ENCODE measurements at places on chromosomes 2 and 18.

DNA sequence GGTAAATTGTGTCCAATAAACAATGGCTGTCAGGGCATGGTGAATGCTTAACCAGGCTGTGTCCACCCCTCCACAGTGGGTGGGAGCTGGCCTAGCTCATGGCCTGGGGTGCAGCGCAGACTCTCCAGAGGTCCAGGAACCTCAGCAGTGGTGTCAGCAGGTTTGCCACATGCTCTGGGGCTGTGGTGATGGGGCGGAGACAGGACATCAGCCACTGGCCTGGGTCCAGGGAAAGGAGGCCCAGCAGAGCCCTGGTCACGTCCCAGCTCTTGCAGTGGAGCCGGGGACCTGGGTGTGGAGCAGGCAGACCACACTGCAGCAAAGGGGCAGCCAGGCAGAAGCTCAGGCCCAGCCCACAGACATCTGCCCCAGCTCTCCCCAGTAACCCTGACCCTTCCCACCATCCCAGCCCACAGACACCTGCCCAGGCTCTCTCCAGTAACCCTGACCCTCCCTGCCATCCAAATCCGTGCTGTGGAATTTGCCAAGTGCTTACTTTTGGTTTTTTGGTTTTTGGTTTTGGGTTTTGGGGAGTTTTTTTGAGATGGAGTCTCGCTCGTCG lies 13.8 kb upstream of the KIF1A start:
- no peak for DNase-seq
- no peak overlapping the region for H3K27ac ChIP-seq
- H3K36me3 ChIP-seq, result no peaks in the 10 kb centered on the region
- peaks cover 3% of the 10 kb centered on the region for H3K4me1 ChIP-seq
- H3K27me3 ChIP-seq, result peaks cover 11% of the 10 kb centered on the region

- no peak for DNase-seq
- no peak overlapping the region for H3K4me3 ChIP-seq
- no peak overlapping the region for H3K27ac ChIP-seq
- peaks cover 31% of the 10 kb centered on the region for H3K27me3 ChIP-seq
Measured at GRCh38 chr2:174259981-174260380, 11.6 kb upstream of the OLA1 start.

GRCh38 chr2:217705461-217705860 lies 297.3 kb downstream of the TNS1 start:
- no peaks in the 10 kb centered on the region for H3K4me1 ChIP-seq
- no peak overlapping the region for H3K4me3 ChIP-seq
- H3K27me3 ChIP-seq, result peaks cover 44% of the 10 kb centered on the region
- H3K36me3 ChIP-seq, result no peaks in the 10 kb centered on the region
- no peak overlapping the region for H3K27ac ChIP-seq
- DNase-seq, result no peak

DNA sequence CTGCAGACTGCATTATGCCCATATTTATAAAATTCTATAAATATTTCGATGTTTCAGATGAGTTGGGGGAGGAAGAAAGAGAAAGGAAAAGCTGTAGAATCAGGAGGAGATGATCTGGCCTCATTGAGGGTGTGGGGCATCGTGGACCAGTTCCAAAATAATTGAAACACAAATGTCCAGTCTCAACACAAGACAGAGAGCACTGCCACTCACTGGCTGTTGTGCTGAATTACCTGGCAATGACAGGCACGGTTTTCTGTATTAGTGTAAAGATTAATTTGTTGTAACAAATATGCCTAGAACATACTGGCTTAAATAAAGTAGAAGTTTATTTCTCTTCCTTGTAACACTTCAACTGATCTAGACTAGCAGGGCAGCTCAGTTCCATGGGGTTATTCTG lies 24.1 kb downstream of the POLE4 start:
- DNase-seq, result no peak
- H3K27ac ChIP-seq, result no peak overlapping the region
- peaks cover 39% of the 10 kb centered on the region for H3K4me1 ChIP-seq
- no peaks in the 10 kb centered on the region for H3K27me3 ChIP-seq
- H3K36me3 ChIP-seq, result no peaks in the 10 kb centered on the region
- H3K4me3 ChIP-seq, result no peak overlapping the region

DNA sequence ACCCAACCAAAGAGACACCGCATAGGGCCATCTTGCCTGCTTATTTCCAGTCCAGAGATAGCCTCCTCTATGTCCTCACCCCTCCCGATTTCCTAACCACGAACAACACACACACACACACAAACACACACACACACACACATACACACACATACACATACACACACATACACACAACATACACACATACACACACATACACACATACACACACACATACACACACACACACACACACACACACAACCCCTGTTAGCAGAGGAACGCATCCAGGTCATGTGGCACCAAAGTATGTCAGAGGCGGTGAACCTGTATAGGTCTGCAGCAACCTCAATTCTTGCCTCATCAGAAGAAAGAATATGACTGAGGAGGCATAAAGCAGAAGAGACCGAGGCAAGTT lies 18.5 kb upstream of the DNER start:
- no peak overlapping the region for H3K27ac ChIP-seq
- H3K36me3 ChIP-seq, result peaks cover 11% of the 10 kb centered on the region
- H3K4me3 ChIP-seq, result no peak overlapping the region
- H3K4me1 ChIP-seq, result no peaks in the 10 kb centered on the region
- DNase-seq, result no peak

DNA sequence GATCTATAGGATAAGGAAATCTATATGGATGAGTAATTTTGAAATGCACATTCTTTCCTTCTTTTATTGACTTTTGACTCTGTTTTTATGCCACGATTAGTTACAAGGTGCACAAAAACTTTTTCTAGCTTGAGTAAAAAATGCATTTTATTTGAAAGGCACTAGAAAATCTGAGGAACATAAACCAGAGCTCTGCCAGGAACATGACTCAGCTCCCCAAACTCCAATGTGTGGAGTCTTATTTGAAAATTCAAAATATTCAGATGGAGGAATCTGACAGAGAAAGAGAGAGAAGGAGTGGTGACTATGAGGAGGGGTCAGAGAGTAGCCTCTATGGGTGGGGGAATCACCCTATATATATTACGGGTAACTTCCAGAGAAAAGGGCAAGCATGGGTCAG lies 231.0 kb downstream of the DCC start:
- no peaks in the 10 kb centered on the region for H3K36me3 ChIP-seq
- H3K4me1 ChIP-seq, result no peaks in the 10 kb centered on the region
- no peaks in the 10 kb centered on the region for H3K27me3 ChIP-seq
- DNase-seq, result no peak
- no peak overlapping the region for H3K27ac ChIP-seq

DNA sequence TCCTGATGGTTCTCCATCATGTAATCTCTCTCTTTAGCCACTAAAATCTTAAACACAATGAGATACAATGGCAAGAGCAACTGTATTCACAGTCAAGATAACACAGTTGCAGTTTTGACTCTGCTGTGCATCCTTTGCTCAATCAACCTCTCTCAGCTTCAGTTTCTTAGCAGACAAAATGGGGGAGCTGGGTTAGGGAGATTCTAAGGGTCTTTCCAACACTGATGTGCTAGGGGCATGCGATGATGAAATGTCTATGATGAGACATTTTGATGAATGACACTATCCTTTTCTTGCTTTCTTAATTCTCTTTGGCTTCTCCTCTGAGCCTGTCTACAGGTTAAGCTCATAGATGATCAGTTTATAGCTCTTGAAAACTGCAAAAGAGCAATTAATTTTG lies 1.1 kb downstream of the SERPINB10 start:
- peaks cover 7% of the 10 kb centered on the region for H3K4me1 ChIP-seq
- H3K36me3 ChIP-seq, result no peaks in the 10 kb centered on the region
- H3K4me3 ChIP-seq, result no peak overlapping the region
- no peak overlapping the region for H3K27ac ChIP-seq
- peaks cover 22% of the 10 kb centered on the region for H3K27me3 ChIP-seq

DNA sequence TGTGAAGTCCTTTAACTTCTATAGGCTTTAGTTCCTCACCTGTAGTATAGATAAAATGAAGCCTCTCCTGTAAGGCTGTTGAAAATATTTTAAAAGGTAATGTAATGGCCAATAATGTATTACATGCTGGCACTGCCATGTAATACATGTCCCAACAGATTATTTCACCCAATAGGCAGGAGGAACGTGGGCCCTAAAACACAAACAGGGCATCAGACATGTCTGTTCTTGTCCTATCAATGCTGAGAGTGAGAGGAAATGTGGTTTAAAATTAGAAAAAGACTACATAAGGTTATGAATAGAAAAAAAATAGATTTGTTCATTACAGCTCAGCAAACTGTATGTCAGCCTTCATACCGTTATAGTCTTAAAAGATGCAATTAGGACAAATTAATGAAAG lies 492.7 kb upstream of the DDX18 start:
- no peaks in the 10 kb centered on the region for H3K36me3 ChIP-seq
- H3K4me3 ChIP-seq, result no peak overlapping the region
- H3K27ac ChIP-seq, result no peak overlapping the region
- no peaks in the 10 kb centered on the region for H3K27me3 ChIP-seq

- no peaks in the 10 kb centered on the region for H3K36me3 ChIP-seq
- H3K27me3 ChIP-seq, result peaks cover 22% of the 10 kb centered on the region
- H3K4me1 ChIP-seq, result peaks cover 7% of the 10 kb centered on the region
- H3K4me3 ChIP-seq, result no peak overlapping the region
- no peak overlapping the region for H3K27ac ChIP-seq
Measured at GRCh38 chr2:37875403-37875906, 49.6 kb upstream of the RMDN2 start.

DNA sequence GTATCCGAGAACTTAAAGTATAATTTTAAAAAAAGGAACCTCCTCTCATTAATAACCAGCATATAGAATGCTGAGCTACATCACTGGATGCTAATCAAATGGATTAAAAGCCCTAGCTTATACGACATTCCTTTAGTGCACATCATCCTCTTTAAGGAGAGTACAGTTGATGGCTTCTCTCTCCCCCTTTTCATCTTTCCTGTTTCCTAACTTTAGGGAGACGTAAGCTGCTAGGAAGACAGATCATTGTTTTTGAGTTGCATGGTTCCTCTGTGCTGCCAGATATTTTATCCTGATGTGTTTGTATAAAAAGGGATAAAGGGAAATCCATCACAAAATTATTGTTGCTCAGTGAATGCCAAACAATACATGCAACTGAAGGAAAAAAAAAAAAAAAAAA lies 94.2 kb downstream of the SLC8A1 start:
- no peak overlapping the region for H3K27ac ChIP-seq
- H3K36me3 ChIP-seq, result no peaks in the 10 kb centered on the region
- H3K4me1 ChIP-seq, result no peaks in the 10 kb centered on the region
- H3K4me3 ChIP-seq, result no peak overlapping the region

DNA sequence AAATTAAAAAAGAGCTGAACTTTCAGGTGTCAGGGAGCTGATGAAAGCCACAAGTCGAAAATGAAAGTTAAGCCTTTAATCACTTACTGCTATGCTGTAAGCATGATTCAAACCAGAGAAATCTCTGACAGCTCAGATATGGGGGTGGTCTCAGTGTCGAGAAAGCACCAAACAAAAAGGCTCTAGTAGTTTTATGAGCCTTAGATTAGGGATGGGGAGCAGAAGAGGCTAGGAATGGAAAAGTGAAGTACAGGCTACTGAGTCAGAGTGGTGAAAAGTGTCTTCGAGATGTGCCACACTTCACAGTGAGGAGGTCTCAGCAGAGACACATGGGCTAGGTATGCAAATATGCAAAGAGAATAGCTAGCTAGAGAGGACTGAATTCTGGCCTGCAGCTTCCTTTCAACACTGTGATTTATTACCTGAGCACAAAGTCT lies 482.2 kb downstream of the SPAG16 start:
- H3K27me3 ChIP-seq, result no peaks in the 10 kb centered on the region
- H3K27ac ChIP-seq, result no peak overlapping the region
- H3K4me1 ChIP-seq, result no peaks in the 10 kb centered on the region

DNA sequence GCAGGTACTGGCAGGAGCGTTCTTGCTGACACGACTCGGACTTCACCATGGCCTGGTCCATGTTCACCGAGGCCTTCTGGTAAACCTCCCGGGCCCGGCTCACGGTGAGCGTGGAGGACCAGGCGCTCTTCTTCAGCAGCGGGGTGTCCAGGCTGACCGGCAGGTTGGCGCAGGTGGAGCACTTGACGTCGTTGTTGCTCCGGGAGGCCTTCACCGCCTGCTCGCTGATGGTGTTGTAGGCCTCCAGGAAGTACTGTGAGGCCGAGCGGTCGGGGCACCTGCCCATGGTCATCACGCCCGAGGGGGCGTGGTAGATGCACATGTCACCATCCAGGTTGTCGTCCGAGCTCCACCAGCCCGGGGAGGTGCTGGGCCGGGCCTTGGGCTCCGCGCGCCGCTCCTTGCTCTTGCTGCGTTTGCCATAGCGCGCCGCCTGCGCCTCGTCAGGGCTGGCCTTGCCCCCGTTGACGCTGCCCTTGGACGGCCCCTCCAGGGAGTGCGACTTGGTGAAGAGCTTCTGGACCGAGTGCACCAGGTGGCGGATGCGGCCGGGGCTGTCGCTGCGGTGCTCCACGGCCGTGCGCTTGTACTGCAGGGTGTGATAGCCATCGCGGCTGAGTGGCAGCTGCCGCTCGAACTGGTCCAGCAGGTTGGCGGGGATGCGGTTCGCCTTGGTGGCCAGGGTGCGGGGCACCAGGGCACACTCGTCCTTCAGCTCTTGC lies 429.3 kb downstream of the TGIF1 start:
- H3K27me3 ChIP-seq, result peaks cover 10% of the 10 kb centered on the region
- H3K4me3 ChIP-seq, result no peak overlapping the region
- no peaks in the 10 kb centered on the region for H3K36me3 ChIP-seq
- no peaks in the 10 kb centered on the region for H3K4me1 ChIP-seq

DNA sequence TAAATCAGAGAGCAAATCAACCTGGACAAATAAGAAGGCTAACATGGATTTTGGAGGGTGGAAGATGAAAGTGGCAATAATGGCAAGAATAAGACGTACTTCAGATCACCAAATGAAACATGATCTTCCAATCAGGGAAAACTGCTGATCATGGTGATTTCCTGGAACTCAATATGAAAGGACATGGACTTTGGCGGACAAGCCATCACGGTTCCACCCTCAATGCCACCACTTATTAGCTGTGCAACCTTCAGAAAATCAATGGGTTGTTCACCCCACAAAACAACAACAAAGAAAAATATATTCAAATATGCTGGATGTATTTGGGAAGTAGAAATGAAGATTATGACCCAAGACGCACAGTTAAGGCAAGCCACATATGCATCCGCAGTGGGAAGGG lies 81.7 kb downstream of the PPP1R1C start:
- DNase-seq, result no peak
- no peak overlapping the region for H3K4me3 ChIP-seq
- H3K36me3 ChIP-seq, result no peaks in the 10 kb centered on the region

DNA sequence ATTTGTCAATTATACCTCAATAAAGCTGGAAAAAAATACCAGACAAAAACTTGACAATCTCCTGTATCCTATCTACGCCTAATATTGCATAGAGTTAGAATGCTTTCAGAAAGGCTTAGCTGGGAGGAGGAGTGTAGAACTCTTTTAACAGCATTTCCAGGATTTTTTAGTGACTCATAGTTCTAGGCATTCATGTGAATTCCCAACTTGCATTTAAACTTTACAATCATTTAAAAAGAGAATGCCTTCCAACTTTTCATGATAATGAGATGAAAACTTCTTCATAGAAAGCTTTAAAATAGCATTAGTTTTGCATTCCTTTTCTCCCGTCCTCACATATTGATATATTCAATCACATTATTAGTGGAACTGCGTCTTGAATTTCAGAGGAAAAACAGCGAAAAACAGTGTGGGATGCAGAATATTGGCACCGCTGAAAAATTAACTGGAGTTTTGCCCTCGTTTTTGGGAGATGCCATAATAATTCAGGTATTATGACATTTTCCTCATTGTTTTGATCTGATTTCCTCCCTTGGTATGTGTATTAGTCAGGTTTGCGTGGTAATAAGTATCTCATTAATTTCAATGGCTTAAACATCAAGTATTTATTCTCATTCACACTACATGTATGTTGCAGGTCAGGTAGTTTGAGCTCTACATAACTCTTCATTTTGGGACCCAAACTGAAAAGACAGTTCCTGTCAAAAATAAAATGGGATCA lies 293.2 kb upstream of the FIGN start:
- no peak overlapping the region for H3K4me3 ChIP-seq
- no peak overlapping the region for H3K27ac ChIP-seq
- H3K4me1 ChIP-seq, result no peaks in the 10 kb centered on the region
- H3K36me3 ChIP-seq, result no peaks in the 10 kb centered on the region
